ENCODE measurements at places on chromosomes 6 and 20. TPM values are rescaled to one million over a fixed set of nuclear protein-coding genes. Genes with fewer than 3 reads are reported as not detected.

- H3K27ac ChIP-seq: no peak overlapping the region
- H3K36me3 ChIP-seq: no peaks in the 10 kb centered on the region
- H3K27me3 ChIP-seq: no peaks in the 10 kb centered on the region
- DNase-seq: no peak
These were observed 654.3 kb downstream of the PHF3 start for GRCh38 chr6:64289931-64290330.

DNA sequence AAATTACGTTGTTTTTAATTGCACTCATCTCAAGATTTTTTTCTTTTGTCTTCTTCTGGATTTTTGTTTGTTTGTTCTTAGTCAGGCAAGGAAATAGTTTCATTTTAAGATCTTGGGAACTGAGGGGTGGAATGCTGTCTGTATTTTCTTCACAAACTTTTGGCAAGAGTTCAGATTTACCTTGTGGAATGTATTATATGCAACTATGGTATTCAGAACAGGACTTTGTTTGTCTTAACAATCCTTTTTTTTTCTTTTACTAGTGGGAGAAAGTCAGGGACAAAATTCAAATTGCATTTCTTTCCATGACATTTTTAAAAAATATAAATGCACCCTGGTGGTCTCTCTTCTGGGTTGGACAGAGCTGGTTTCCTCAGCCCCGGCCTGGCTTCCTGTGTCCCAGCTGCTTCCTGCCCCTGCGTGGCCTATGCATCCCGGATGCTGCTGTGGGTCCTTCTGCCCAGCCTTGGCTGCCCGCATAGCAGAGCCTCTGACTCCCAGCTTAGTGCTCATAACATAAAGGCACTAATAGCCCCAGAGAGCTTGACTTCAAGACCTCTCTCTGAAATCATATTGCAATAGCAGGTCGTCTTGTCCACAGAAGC, 520.7 kb downstream of the QKI start:
- H3K4me1 ChIP-seq: no peaks in the 10 kb centered on the region
- H3K27ac ChIP-seq: no peak overlapping the region
- no peaks in the 10 kb centered on the region for H3K36me3 ChIP-seq

DNA sequence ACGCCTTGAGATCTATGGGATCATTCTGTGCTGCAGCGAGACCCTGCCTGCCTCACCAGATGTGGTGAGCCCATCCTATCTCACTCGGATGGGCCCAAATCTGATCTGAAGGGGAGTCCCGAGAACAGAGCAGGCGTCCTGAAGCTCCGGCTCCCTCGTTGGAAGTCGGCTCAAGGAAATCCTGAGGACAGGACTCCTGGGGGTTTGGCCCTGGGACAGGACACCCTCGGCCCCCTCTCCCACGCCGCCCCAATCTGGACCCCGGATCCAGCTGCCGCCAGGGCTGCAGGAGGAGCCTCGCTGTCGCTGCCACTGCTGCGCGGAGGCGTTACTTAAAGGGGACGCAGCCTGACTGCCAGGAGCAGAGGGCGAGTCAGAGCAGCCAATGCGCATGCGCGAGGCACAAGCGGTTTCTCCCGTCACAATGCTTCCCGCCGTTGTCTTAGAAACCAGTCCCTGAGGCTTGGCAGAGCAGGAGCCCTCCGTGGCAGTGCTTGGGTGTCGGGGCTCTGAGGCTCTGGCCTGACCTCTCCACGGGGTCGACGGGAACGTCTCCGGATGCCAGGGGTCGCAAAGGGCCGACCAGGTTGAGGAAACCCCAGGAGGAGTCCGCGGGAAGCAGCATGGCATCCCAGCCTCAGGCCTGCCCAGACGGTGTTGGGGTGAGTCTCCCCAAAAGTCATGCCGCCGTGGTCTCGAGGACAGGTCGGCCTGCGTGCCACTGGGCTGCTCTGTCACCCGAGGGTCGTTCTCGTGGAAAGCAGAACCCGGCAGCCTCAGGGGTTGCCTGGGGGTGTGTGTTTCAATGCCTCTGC, 1567.8 kb upstream of the DEFB115 start:
- H3K36me3 ChIP-seq: no peaks in the 10 kb centered on the region
- H3K27ac ChIP-seq: no peak overlapping the region
- peak; percentile 46 for DNase-seq
- no peaks in the 10 kb centered on the region for H3K4me1 ChIP-seq
- no peaks in the 10 kb centered on the region for H3K27me3 ChIP-seq

- no peak overlapping the region for H3K27ac ChIP-seq
- no peak overlapping the region for H3K4me3 ChIP-seq
- no peak for DNase-seq
- H3K36me3 ChIP-seq: no peaks in the 10 kb centered on the region
These were observed 287.0 kb downstream of the CLIC5 start for GRCh38 chr6:45728674-45729073.

GRCh38 chr6:25275436-25275835, 3.7 kb upstream of the CARMIL1 start:
- no peak for DNase-seq
- H3K4me1 ChIP-seq: no peaks in the 10 kb centered on the region
- no peaks in the 10 kb centered on the region for H3K36me3 ChIP-seq
- no peaks in the 10 kb centered on the region for H3K27me3 ChIP-seq
- no peak overlapping the region for H3K4me3 ChIP-seq

Gene CST5
- total RNA-seq: not detected

Gene OSER1
- 37.6 TPM for total RNA-seq

Gene PLA2G7
- 0.80 TPM for total RNA-seq
